ENCODE measurements at places on chromosomes 12 and 14.

DNA sequence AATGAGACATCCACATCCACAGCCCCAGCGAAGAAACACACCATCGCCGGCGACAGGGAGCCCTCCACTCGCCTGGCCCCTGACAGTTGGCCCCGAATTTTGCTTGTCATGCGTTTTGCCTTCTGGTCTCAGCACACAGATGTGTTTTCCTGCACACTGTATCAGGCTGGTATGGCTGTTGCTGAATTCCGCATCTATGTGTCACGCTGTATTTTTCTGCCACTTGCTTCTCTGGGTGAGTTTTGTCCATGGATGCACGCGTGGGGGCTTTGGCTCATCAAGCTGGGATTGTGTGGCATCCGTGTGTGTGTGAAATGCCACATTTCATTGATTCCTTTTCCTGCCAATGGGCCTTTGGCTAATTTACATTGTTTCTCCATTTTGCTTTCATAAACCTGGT is 26.5 kb downstream of the ARL6IP4 start:
- DNase-seq: no peak

DNA sequence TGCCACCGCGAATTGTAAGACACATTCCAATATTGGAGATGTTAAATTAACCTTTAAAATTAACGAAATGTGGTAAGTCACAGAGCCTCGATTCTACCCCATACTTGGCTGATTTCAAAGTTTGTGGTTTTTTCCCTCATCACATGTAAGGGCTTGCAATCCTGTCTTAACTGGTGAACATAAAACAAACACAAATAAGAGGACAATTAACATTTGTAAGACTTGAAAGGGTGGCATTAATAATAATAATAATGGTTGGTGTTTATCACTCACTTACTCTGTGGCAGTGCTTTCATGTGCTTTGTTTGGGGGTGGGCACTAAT is 26.6 kb downstream of the PPFIBP1 start:
- DNase-seq: no peak

DNA sequence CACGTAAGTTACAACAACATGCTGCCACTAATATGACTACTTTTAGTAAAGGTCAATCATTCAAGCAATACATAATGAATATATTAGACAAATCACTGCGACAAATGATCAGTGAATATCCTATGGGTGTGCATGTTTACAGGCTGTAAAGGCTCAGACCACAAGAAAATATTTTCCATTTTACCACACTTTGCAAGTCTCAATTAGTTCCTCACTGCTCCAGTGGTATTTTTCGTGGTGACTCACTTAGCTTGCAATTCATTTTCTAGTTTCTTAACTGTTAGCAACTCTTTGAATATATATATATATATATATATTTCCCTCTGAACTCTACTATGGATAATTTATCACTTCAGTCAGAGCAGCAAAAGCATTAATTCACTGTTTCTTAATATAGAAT is 96.9 kb downstream of the EML5 start:
- no peak for DNase-seq

- no peak for DNase-seq
Measured at GRCh38 chr12:44285321-44285960, 449.6 kb downstream of the TMEM117 start.

DNA sequence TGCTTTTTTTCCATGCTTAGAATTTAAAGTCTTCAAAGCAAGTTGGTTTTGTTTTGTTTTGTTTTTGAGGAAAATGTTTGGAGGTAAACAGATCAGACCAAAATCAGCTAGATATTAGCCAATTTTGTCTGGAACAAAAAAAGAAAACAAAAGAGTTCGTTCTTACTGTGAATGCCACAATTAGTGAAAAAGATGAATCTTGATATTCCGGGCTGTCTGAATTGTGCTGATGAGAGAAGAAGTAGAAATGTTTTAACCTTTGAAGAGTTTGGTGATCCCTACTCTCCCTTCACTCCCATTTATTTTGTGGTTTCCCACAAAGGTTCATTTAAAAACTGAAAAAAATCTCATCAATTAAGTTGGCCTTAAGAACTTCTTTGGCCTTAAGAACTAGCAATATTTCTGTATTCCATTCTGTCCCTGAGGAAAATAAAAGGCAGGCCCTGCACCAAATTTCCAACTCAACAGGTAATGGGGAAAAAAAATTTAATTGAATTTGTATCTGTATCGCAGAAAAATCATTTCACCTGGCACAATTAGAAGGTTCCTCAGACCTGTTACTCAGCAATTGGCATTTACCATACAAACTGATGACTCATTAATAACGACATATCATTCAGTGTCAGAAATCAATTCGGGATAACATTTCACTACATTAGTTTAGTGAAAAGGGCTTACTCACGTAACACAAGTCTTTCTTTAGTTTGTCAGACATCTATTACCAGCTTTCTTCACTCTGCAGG is 562 bp upstream of the GLIPR1L2 start:
- DNase-seq: no peak

DNA sequence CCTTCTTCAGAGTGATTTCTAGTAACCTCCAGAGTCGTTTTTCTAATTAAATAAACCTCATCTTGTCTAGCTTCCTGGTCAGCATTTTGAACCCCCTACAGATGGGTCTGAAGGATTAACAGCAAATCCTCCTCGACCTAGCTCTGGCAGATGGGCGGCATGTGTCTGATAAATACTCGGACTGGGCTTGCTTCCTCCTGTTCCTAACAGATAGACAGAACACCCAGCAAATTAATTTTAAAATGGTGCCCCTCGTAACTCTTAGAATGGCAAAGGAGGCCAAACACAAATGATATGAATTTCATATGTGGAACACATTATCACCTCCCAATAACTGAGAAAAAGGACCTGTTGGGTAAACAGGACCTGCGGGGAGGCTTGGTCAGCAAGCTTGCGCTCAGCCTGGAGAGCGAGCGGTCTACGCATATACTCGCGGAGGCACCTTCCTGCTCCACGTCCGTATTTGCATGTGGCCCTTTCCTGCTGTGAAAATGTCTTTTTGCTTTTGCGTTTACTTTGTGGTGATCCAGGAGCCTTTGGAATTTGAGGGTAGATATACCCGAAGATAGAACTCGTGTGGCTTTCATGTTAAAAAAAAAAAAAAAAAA is 79.6 kb downstream of the OTX2 start:
- DNase-seq: no peak

DNA sequence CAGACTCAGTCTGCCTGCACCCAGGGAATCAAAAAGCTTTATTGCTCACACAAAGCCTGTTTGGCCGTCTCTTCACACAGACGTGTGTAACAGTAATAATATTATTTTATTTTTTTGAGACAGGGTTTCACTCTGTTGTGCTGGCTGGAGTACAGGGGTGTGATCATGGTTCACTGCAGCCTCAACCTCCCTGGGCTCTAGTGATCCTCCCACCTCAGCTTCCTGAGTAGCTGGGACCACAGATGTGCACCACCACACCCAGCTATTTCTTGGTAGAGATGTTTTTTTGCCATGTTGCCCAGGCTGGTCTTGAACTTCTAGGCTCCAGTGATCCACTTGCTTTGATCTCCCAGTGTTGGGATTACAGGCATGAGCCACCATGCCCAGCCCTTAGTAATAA is 88.4 kb upstream of the DCD start:
- no peak for DNase-seq

DNA sequence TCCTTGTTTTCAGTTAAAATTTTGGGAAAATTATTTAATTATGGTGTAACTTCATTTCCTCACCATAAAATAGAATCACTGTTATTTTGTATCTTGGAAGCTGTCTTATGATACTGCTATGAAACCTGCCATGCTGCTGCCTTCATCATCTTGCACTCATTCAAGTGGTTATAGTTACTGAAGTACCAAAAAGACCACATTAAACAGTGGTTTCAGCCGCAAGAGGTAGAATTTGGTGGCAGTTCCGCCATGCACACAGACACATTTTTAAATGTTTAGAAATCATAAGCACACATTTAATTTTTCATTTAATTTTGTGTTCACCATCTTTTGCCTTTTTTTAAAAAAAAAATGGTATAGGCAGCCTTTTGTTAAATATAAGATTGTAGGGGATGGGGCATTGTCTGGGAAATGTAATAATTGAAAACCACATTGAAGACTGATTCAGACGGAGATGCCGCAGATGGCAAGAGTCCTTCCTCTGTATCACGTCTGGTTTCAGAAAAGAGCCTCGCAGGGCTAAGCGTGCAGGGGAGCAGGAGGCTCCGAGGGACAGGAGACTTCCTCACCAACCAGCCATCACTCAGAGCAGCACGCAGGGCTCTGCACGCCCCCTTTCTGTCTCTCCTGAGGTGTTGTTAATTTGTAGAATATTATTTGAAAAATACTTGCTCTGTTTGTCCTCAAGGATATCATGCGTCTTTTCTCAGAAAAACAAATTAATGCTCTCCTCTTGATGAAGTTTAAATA is 115.2 kb upstream of the PELI2 start:
- no peak for DNase-seq

Measured in mesothelial cell of epicardium (in vitro differentiated cells).